Memory B cell (primary cell): ENCODE measurements at places on chromosomes 16 and 17.

- H3K27ac ChIP-seq, result peak overlapping the region; percentile 100
- H3K27me3 ChIP-seq, result no peaks in the 10 kb centered on the region
- H3K36me3 ChIP-seq, result peaks cover 7% of the 10 kb centered on the region
- peak overlapping the region; percentile 99 for H3K4me3 ChIP-seq
- no peak for DNase-seq
Observed at GRCh38 chr17:7484919-7485377, 782 bp downstream of the POLR2A start.

DNA sequence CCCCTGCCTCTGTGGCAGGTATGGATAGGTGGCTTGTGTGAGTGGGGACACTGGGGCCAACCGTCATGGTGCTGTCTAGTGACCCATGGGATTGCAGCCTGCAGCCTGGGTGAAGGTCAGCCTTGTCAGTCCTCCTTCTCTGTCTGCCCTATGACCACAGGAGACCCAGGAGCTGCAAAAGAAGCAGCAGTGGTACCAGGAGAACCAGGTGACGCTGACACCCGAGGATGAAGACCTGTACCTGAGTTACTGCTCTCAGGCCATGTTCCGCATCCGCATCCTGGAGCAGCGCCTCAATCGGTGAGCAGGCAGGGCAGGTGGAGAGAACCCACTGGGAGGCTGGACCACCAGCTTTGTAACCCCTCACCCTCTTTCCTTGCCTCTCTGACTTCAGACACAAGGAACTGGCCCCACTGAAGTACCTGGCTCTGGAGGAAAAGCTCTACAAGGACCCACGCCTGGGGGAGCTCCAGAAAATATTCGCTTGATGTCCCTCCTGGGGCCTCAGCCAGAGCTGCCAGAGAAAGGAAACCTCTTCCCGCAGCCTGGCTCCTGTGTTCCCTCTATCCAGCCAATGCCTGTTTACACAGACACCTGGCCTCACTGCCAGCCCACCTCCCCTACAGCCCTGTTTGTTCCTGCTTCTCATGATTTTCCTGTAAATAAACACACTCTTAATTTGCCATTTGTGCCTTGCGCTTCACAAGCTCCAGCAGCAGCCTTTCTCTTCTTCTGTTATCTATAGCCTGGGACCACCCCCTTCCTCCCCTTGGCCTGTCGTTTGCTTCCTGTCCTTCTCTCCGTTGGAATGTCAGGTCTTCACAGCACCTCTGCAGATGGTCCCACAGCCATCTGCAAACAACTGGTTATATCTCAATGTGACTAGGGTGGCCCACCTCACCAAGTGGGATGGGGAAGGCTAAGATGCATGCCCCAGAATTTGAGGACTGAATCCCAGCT lies 4.5 kb upstream of the KATNB1 start:
- no peak for DNase-seq
- H3K27ac ChIP-seq, result no peak overlapping the region
- H3K4me3 ChIP-seq, result no peak overlapping the region
- H3K27me3 ChIP-seq, result peaks cover 4% of the 10 kb centered on the region
- peaks cover 4% of the 10 kb centered on the region for H3K4me1 ChIP-seq

- peaks cover 26% of the 10 kb centered on the region for H3K36me3 ChIP-seq
- H3K27me3 ChIP-seq, result no peaks in the 10 kb centered on the region
- DNase-seq, result no peak
- peaks cover 5% of the 10 kb centered on the region for H3K4me1 ChIP-seq
- no peak overlapping the region for H3K4me3 ChIP-seq
Observed at GRCh38 chr17:38719943-38720641, 10.0 kb upstream of the CISD3 start.

GRCh38 chr17:9488556-9488955 lies 87.1 kb downstream of the STX8 start:
- no peak overlapping the region for H3K27ac ChIP-seq
- peaks cover 44% of the 10 kb centered on the region for H3K36me3 ChIP-seq
- no peaks in the 10 kb centered on the region for H3K4me1 ChIP-seq
- H3K4me3 ChIP-seq, result no peak overlapping the region
- DNase-seq, result no peak

DNA sequence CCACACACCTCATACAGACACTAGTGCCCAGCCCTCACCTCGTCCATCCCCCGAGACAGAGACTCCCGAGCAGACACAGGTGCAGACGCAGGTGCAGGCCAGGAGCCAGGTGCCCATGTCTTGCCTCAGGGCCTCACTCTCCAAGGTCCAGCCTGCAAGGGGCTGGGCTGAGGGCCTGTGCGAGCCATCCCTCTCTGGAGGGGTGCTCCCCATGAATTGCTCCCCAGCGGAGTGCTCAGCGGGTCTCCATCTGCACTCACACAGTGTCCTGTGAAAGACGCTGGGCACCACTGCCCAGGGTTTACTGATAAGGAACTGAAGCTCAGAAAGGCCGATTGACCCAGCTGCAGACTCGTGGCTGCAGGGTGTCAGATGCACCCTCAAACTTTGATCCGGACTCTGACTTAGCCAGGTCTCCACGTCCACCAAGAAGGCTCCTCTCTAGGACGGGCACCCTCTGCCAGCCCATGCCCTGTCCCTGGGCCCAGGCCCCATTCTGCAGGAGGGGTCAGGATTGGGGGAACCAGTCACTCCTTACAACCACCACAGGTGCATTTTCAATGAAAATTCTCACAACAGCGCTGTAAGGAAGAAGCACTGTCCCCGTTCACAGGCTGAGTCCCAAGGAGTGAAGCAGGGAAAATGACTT lies 16.9 kb downstream of the POLR3K start:
- H3K4me1 ChIP-seq, result peaks cover 58% of the 10 kb centered on the region
- H3K27ac ChIP-seq, result peak overlapping the region; percentile 95
- no peaks in the 10 kb centered on the region for H3K27me3 ChIP-seq
- DNase-seq, result peak; percentile 11
- H3K36me3 ChIP-seq, result peaks cover 2% of the 10 kb centered on the region

DNA sequence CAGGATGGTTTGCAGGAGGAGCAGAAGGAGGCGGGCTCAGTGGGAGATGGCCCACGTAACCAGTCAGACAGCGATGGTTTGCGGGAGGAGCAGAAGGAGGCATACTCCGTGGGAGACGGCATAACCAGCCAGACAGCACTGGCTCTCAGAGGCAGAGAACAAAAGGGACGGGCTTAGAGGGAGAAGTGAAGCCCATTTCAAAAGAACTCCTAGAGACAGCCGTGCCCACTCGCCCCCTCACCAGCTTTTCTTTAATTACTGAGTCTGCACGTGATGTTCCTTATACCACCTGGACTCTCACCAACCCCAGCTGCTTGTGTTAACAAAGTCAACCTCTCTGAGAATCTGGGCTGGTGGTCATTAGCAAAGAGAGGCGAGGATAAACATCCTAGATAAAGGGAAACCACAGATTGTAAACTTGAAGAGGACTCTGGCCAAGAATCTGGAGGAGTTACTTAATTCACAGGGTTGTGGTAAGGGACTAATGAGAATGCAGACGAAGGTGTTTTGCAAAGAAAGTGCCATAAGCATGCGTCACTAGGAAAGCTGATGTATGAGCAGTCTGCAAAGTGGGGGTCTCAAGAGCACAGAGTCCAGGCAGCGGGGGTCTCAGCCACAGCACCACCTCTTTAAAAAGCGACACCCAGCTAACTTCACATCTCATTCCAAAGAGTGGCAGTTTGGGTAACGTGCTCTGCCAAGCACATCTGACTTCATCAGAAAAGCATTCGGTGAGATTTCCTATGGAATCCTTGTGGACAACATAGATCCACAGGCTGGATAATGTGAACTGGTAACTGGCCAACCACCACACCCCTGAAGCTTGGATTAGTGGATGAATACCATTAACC lies 51.7 kb downstream of the NXN start:
- H3K4me3 ChIP-seq, result no peak overlapping the region
- no peaks in the 10 kb centered on the region for H3K4me1 ChIP-seq
- no peak for DNase-seq
- H3K36me3 ChIP-seq, result no peaks in the 10 kb centered on the region
- peaks cover 16% of the 10 kb centered on the region for H3K27me3 ChIP-seq

GRCh38 chr17:19900809-19901208 lies 33.1 kb upstream of the ULK2 start:
- H3K4me1 ChIP-seq, result no peaks in the 10 kb centered on the region
- H3K4me3 ChIP-seq, result no peak overlapping the region
- no peak for DNase-seq
- peaks cover 9% of the 10 kb centered on the region for H3K36me3 ChIP-seq
- H3K27ac ChIP-seq, result no peak overlapping the region
- no peaks in the 10 kb centered on the region for H3K27me3 ChIP-seq

DNA sequence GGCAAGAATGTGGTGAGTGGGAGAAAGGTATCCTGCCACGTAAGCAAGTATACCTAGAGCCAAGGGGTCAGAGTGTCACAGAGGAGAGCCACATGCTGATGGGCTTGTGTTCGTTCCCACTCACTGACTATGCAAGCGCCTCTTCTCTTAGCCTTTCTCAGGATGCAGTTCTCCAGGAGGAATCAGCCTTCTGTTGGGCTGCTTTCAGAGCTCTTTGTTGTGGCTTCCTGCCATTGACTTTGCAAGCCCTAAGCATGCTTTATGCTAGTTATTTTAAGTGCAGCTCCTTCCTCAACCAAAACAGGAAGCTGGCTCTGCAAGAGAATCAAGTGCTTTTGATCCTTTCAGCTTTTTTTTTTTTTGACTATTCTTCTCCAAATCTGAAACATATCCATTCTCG lies 66.6 kb downstream of the SIAH1 start:
- no peak for DNase-seq
- no peak overlapping the region for H3K4me3 ChIP-seq
- H3K36me3 ChIP-seq, result peaks cover 18% of the 10 kb centered on the region
- H3K27ac ChIP-seq, result no peak overlapping the region
- H3K27me3 ChIP-seq, result no peaks in the 10 kb centered on the region

DNA sequence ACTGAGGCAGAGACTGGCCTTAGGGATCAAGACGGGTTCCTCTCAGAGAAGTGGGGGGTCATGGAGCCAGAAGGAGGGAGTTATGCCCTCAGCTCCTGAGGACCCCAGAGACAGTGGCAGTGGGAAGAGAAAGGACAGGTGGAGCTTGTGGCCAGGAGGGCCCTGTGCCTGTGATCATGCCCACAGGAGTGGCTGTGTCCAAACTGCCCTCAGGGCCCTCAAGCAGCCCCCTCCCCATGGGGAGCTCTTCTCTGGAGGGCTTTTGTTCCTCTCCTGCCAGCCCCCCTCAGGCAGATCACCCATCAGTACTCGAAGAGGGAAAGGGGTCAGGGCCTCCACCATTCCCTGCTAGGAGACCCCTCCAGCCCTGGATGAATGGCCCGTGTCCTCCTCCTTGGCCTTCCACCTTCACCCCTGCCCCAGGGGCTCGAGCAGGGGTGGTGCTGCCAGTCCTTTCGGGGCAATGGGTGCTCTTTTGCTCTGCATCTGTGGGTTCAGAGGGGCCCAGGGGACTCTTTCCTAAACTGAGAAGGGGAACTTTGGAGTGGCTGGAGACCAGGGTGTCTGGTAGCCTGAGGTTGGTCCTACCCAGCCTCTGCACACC lies 52.7 kb downstream of the BEAN1 start:
- no peaks in the 10 kb centered on the region for H3K36me3 ChIP-seq
- no peaks in the 10 kb centered on the region for H3K27me3 ChIP-seq
- no peak overlapping the region for H3K4me3 ChIP-seq
- peaks cover 26% of the 10 kb centered on the region for H3K4me1 ChIP-seq

DNA sequence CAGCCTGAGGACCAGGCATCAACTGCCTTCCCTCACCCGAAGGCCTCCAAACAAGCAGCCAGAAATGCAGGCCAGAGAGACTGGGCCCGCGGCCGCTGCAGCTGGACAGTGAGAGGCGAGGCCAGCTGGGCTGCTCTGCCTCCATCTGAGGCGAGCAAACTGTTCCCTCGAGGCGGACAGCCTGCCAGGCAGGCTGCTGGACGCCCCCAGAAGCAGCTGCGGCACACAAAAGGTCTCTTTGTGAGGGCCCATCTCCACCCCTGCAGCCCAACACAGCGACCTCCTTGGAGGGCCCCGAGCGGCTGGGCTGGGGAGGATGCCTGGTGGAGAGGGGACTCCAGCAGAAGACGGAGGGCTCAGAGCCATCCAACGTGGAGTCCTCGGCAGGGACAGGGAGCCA lies 4.7 kb downstream of the CORO7 start:
- peaks cover 21% of the 10 kb centered on the region for H3K36me3 ChIP-seq
- H3K27me3 ChIP-seq, result no peaks in the 10 kb centered on the region
- H3K4me1 ChIP-seq, result peaks cover 24% of the 10 kb centered on the region
- no peak for DNase-seq
- H3K27ac ChIP-seq, result peak overlapping the region; percentile 62

DNA sequence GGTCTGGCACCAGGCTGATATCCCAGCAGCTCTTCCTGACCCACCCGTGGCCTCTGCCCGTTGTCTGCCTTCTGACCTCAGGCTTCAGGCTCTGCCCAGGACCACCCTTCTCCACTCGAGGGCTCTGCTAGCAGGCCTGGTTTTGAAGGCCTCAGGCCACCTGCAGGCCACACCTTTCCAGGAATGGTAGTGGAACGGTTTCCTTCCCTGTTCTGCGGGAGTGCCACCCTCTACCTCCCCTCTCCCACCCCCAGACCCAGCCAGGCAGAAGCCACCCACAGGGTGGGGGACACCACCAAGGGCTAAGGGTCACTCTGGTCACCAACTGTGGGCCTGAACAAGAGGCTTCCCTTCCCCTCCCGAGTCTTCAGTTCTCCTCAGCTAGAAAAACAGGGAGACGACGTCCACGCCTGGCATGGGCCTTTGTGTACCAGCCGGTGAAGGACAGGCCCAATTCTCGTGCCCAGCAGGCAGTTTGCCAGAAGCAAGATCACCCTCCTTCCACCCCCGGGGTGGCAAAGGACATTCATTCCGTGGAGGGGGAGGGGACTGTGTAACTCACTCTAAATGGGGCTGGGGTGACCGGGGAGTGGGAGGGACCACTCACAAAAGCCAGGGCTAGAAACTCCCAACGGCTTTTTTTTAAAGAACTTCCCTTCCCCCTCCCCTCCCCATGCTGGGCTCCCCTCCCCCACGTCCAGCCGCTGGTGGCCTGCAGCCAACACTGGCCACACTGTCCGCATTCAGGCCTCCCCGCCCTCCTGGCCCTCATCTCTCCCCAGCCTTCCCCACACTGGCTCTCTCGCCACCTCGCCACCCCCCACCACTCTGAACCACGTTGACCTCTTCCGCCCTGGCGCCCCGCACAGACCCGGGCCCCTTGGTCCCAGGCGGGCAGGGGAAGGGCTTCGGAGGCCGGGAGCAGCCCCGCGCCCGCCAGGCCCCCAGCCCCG lies 7.7 kb downstream of the CBX4 start:
- H3K27ac ChIP-seq, result no peak overlapping the region
- H3K36me3 ChIP-seq, result peaks cover 13% of the 10 kb centered on the region
- no peak overlapping the region for H3K4me3 ChIP-seq

DNA sequence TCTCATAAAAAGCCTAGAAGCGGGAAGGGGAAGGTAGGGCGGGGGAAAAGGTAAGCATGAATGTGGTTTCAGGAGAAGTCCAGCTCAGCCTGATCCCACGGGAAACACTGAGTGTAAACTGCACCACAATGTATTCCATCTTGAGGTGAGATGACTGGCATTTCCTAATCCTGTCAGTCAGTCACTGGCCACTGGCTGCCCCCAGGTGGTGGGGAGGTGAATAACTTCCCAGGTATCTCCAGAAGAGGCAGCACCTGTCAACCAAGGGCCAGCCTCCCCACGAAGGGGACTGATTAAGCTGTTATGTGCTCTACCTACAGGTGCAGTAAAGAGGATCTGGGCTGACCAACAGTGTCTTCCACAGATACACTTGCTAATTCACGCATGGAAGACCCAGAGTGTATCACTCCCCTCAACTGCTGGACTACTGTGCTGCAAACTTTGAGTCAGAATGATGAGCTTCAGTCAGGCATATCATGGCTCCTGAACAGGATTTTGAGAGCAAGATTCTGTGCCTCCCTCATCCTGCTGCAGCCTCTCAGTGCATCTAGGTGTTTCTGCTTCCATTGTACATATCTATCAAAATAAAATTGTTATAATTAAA lies 108.5 kb upstream of the CCL2 start:
- DNase-seq, result peak; percentile 31
- H3K4me1 ChIP-seq, result no peaks in the 10 kb centered on the region
- H3K36me3 ChIP-seq, result no peaks in the 10 kb centered on the region
- no peak overlapping the region for H3K27ac ChIP-seq
- H3K4me3 ChIP-seq, result no peak overlapping the region
